Progenitor cell of endocrine pancreas (in vitro differentiated cells): ENCODE measurements at places on chromosomes 12 and 14. TPM values are rescaled to one million over a fixed set of nuclear protein-coding genes. Genes with fewer than 3 reads are reported as not detected.

OR11G2 gene
- not detected in 2 replicates for total RNA-seq

PNP gene
- 45.9 and 48.9 TPM in 2 replicates for total RNA-seq

DNA sequence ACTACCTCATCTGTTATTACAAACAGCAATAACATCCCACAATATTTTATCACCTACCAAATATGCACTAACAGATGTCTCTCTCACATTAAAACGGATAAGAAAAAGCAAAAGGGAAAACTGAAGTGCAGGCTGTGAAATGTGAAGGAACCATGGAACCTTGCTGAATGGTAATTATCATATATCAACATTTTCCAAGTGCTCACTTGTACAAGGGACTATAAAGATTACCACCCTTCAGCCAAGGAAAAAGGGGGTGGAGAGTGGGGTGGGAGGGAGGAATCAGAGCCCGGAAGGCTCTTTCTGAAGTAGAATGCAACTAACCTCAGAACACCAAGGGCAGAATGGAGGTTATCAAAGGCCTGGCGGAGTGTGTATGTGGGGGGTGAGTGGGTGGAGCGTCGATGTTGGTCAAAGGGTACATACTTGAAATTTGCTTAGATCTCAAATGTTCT is 1.2 kb downstream of the SNX6 start:
- H3K27me3 ChIP-seq = peaks cover 4% of the 10 kb centered on the region
- H3K36me3 ChIP-seq = peaks cover 3% of the 10 kb centered on the region

GPR132 gene
- 0.57 and 0.69 TPM in 2 replicates for total RNA-seq

- H3K4me3 ChIP-seq = no peak overlapping the region
- no peak for DNase-seq
- H3K27me3 ChIP-seq = no peaks in the 10 kb centered on the region
- no peak overlapping the region for H3K27ac ChIP-seq
- peaks cover 21% of the 10 kb centered on the region for H3K36me3 ChIP-seq
- H3K4me1 ChIP-seq = no peaks in the 10 kb centered on the region
Measured at GRCh38 chr12:111482462-111482861, 76.7 kb downstream of the SH2B3 start.

ZNF140 gene
- total RNA-seq = 28.5 and 30.2 TPM in 2 replicates

GRCh38 chr12:10741845-10742244 is 18.7 kb upstream of the YBX3 start:
- H3K27ac ChIP-seq = no peak overlapping the region
- H3K4me1 ChIP-seq = peaks cover 8% of the 10 kb centered on the region
- no peak overlapping the region for H3K4me3 ChIP-seq
- H3K27me3 ChIP-seq = peaks cover 3% of the 10 kb centered on the region

KLRC1 gene
- not detected in 2 replicates for total RNA-seq

MMP14 gene
- total RNA-seq = 198 and 209 TPM in 2 replicates

GRCh38 chr14:70791971-70792370 is 17.3 kb downstream of the MAP3K9 start:
- DNase-seq = no peak
- H3K27me3 ChIP-seq = no peaks in the 10 kb centered on the region
- peaks cover 10% of the 10 kb centered on the region for H3K36me3 ChIP-seq
- no peak overlapping the region for H3K27ac ChIP-seq
